Left cardiac atrium (tissue), 4 donors: ENCODE measurements at places on chromosomes 5 and 9. TPM values are rescaled to one million over a fixed set of nuclear protein-coding genes. Genes with fewer than 3 reads are reported as not detected.
A peak's percentile ranks its signal among the peaks of the same experiment; 100 is the strongest.

GRCh38 chr5:77718934-77719610, 57.1 kb downstream of the TBCA start:
- no peak for DNase-seq

GRCh38 chr5:124328201-124328600, 418.2 kb downstream of the ZNF608 start:
- DNase-seq = no peak

- DNase-seq = no peak
These were observed 33.5 kb upstream of the HSPB3 start for GRCh38 chr5:54421976-54422375.

DNA sequence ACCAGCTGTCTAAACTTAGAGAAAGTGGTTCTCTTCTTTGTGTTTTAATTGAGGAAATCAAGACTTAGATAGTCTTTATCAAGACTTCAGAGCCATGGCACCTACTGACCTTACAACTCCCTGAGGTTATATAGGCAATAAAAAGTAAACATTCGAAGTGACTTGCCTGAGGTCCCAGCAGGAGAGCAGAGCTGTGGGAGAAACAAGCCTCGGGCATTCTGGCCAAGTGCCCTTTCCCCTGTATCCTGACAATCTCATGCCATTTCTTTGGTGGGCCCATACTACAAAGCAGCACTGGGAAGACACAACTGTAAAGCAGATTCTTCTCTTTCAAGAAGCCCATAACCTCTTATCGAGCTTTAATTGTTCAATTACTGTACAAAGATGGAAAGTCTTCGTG, 23.1 kb downstream of the FREM1 start:
- DNase-seq = no peak

DNA sequence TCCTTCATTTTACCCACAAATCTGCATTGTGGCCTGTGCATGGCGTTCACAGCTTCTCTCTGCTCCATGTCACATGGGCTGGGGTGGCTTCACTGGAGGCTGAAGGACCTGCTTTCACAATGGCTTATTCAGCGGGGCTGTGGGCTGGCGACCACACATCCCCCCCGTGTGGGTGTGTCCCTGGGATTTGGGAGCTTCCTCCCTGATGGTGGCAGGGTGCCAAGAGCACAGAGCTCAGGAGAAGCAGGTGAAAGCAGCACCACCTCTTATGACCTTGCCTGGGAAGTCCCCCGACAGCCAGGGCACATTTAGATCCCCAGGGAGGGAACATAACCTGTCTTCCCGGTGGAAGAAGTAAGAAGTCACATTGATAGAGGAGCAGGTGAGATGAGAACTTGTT, 5.0 kb upstream of the MED10 start:
- DNase-seq = no peak

- DNase-seq = no peak
These were observed 154.2 kb downstream of the TMC1 start for GRCh38 chr9:72675586-72675985.

- DNase-seq = no peak
These were observed 478.7 kb downstream of the PRR16 start for GRCh38 chr5:120942596-120943350.

DNA sequence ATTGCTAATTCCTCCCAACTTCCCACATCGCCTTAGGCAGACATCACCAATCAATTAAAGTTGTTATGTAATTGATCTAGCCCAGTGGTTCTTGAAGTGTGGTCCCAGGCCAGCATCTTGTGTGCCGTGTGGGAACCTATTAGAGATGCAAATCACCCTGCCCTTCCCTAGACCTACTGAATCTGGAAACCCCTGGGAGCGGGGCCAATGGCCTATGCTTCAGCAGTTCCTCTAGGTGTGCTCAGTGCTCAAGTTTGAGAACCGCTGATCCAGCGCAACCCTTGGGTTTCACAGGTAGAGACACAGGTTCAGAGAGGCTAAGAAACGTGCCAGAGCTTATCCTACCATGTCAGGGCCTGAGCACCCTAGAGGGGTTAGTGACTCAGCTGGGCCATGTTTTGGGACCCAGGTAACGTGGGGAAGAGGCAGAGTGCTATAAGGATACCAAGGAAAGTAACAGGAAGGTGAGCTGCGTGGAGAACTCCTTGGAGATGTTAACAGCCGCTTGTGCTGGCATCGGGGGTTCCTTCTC, 4.4 kb downstream of the SLC34A1 start:
- no peak for DNase-seq

- DNase-seq = no peak
These were observed 1604.5 kb upstream of the NUDT12 start for GRCh38 chr5:105167092-105167491.

DNA sequence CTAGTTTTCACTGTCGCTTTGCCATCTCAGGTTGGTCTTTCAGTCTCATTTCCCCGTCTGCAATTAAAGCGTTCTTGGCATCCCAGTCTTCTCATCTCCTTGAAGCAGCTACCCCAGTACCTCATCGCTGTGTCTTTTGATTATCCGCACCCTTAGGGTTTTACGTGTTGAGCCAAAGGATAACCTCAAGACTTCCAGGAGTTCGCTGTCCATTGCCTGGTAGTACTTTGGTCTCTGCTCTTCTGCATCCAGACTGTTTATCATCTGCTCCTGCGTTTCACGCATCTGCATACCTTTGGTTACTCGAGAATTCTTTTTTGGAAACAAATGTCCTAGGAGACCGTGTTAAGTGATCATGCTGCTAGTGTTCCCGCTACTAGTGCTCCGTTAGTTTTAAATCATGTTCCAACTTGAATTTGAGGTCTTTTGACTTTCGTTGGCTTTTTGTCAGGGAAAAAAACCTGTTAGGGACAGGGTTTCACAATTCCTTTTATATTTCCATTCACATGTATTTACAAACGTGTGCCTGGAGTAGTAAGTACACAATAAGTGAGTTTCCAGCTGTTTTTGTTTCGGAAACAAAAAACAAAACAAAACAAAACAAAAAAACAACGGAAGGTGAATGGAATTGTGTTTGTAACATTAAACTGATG, 888 bp downstream of the RABGAP1 start:
- DNase-seq = no peak

DNA sequence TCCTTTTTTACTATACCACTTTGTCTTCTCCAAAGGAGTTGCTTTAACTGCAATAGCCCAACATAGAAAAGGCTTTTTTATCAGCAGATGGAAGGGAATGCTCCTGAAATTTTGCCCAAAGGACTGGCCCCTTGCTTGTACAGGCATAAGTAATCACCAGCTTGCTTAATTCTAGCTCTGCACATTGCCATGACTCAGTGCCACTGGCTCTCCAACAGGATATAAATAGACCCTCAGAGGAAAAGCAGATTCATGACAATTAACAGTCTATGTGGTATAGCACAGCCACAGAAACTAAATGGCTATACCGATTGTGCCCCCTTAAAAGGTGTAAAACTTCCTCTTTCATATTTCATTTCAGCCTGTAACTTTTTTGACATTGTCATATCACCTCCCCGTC, 227.0 kb downstream of the ZNF608 start:
- peak; percentile 40 for DNase-seq

- no peak for DNase-seq
These were observed 69.6 kb downstream of the SLC28A3 start for GRCh38 chr9:84270847-84271530.

- DNase-seq = no peak
These were observed 32.5 kb downstream of the OR1J1 start for GRCh38 chr9:122445155-122445749.

- no peak for DNase-seq
These were observed 21.7 kb downstream of the TRAF1 start for GRCh38 chr9:120904978-120905301.

DNA sequence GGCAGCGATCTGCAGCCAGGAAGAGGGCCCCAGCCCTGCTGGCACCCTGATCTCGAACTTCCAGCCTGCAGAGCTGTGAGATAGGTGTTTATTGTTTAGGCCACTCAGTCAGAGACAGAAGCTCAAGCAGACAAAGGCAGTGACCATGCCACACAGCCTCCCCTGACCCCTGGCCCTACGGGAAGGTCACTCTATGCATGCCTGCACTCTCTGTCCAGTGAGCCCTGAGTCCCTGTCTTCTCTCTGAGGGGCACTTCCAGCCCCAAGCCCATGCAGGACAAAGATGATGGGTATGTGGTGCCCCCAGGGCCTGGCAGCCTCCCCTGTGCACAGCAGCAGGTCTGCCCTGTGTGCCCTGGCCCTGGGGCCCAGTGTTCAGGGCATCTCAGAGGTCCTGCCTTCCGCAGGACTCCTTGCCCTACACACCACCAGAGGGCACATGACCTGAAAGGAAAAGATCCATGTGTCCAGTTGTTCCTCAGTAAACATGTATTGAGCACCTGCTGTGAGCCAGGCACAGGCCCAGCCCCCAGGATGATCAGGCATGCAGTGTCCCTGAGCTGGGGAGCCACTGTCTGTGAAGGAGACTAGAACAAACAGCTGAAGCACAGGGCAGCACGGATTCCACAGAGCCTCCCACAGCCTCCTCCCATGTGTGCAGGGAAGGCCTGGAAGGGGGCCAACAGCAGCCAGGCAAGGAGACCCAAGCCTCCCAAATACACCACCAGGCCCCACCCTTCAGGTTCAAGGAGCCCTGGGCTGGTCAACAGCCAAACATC, 109.3 kb downstream of the ATPSCKMT start:
- DNase-seq = no peak

DNA sequence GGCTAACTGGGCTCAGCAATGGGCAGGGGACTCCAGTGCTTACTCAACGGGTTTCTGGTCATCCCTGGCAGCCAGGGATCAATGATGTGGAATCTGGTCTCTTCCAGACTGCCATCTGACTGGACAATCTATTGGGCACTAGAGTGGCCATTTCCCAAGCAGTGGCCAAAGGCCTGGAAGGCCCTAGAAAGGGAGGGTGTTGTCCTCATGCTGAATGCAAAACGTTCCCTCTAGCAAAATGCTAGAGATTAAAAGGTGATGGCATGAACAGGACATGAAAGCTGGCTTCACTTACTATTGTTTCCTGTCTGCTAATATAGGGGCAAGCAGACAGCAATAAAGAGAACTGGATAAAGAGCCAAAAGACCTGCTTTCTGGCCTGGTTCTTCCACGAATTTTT, 254.2 kb upstream of the PANK3 start:
- DNase-seq = no peak

- peak; percentile 52 for DNase-seq
These were observed 13.7 kb upstream of the ARAP3 start for GRCh38 chr5:141695627-141696215.

- peak; percentile 77 for DNase-seq
These were observed 157.9 kb downstream of the ZDHHC21 start for GRCh38 chr9:14535161-14535955.

- DNase-seq = peak; percentile 32
These were observed 20.6 kb downstream of the WNK2 start for GRCh38 chr9:93204470-93205043.

DNA sequence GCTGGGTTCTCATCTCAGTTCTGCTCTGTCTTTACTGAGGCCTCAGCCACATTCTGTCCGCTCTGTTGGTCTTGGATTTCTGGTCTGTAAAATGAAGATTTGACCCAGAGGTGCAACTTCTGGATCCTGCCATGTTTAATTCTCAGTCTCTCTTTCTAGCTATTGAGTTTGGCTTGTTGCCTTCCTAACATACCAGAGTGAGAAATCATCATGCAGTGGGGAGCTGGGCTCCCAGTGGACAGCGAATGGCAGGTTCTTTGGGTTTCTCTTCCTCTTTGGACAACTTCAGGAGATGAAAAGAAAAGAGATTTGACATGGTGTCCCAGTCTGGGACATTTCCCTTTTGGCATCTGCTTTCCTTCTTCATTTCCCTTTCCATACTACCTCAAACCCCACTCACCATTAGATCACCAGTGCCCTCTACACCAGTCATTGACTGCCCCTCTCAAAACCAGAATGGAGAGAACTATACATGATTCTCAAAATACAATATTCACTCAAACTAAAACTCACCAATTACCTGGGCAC, 334.7 kb downstream of the ACTL7B start:
- no peak for DNase-seq

GRCh38 chr5:151663617-151664293, 23.0 kb downstream of the SPARC start:
- DNase-seq = peak; percentile 66

GRCh38 chr9:26955921-26956859, at the start of gene IFT74:
TSS of gene IFT74 (plus strand) at chr9:26956412. CDS start at chr9:26961968, 5,556 bp downstream.
- peak; percentile 99 for DNase-seq

GRCh38 chr5:10760096-10760920, 726 bp downstream of the DAP start:
- DNase-seq = no peak

GRCh38 chr5:7653046-7653445, 197.9 kb downstream of the CFAP90 start:
- DNase-seq = no peak

DNA sequence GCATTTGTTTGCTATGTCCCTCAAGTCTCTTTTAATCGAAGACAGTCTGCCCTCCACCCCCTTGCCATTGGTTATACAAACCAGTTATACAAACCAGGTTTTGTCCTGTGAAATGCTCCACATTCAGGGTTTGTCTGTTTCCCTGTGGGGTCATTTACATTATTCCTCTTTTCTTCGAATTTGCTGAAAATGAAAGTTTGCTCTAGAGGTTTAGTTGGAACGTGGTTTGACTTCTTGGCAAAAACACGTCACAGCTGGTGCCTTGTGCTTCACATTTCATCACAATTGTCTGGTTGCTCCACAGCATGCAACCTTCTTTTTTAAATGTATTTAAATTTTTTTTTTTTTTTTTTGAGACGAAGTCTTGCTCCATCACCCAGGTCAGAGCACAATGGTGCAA, 4.2 kb upstream of the HAVCR2 start:
- DNase-seq = no peak

- DNase-seq = no peak
These were observed 37.2 kb upstream of the S1PR3 start for GRCh38 chr9:88954066-88954465.

GRCh38 chr5:139710319-139711066, 62.3 kb downstream of the CXXC5 start:
- DNase-seq = peak; percentile 67

- DNase-seq = no peak
These were observed 2.6 kb upstream of the BOD1 start for GRCh38 chr5:173618927-173619519.

GRCh38 chr9:86073839-86074238, 25.5 kb downstream of the GOLM1 start:
- DNase-seq = no peak

Gene SPATA31A3
- total RNA-seq = not detected

Gene CAVIN4
- 18.6 TPM for total RNA-seq

Gene PCAT7
- not detected for total RNA-seq

Gene PRDM9
- total RNA-seq = not detected

Gene FOXD4L5
- total RNA-seq = not detected

Gene GLRA1
- not detected for total RNA-seq

Gene SLC6A18
- not detected for total RNA-seq

Gene TAF11L5
- not detected for total RNA-seq

Gene PCDHB12
- total RNA-seq = 2.4 TPM

Gene LCN12
- total RNA-seq = 11.9 TPM

Gene ELP1
- 19.1 TPM for total RNA-seq

Gene PGM5
- total RNA-seq = 276 TPM

Gene AQP3
- 14.0 TPM for total RNA-seq

Gene DDX4
- not detected for total RNA-seq

Gene CBY3
- not detected for total RNA-seq

Gene ARL14EPL
- not detected for total RNA-seq

Gene FOXD4L4
- total RNA-seq = 0.24 TPM
